NT2/D1 (cell line): ENCODE measurements at places on chromosomes 2 and 18.

GRCh38 chr2:41707790-41708451, 339.9 kb upstream of the PKDCC start:
- DNase-seq: no peak

GRCh38 chr18:45863469-45863868, 38.0 kb downstream of the SIGLEC15 start:
- no peak for DNase-seq

DNA sequence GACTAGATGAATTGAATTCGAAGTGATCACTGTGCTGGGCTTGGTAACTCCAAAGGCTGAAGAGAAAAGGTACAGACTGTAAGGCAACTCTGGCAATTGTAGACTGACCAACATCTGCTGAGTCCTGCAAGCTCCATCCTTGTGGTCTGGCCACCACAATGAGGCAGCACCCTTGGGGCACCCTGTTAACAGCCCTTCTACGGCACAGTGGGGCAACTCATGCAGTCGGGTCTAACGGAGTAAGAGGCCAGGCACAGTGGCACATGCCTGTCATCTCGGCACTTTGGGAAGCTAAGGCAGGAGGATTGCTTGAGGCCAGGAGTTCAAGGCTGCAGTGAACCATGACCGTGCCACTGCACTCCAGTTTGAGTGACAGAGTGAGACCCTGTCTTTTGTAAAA, 126.8 kb downstream of the ZAP70 start:
- no peak for DNase-seq

DNA sequence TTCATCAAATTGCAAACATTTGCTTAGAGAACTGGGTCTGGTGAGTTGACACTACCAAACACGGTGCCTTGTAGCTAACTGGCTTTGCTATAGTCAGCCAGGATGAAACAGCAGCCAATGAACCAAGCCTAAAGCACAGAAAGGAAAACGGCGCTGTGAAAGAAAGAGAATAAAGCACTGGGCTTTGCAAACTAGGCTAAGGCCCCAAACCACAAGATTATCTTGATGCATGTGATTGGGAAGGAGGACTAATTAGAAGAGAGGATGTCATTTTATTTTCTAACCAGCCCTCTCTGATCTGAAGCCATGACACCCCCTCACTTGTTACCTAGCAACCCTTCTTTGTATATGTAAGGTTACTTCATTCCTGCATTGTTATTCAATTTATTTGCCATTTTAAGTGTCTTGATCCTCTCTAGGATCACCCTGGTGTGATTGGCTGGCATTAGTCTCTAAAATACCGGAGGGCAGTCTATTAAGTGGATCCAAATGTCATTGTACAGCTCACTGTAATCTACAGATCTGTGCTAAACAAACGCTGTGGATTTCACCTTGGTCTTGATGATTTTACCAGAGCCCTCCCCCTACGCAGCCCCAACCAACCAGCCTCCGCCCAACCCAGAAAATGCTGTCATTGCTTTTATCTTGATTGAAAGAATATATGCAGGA, 395.4 kb upstream of the ACVR2A start:
- peak; percentile 39 for DNase-seq

DNA sequence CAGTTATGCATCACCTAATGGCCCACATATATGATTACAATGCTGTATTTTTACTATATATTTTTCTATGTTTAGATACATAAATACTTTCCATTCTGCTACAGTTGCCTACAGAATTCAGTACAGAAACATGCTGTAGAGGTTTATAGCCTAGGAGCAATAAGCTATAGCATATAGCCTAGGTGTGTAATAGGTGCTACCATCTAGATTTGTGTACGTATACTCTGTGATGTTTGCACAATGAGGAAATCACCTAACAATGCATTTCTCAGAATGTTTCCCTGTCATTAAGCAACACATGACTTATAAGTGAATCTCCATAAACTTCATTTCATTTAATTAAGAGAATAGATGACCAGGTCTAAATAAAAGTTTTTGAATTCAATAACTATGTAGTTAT, 43.5 kb downstream of the SLC38A11 start:
- no peak for DNase-seq

DNA sequence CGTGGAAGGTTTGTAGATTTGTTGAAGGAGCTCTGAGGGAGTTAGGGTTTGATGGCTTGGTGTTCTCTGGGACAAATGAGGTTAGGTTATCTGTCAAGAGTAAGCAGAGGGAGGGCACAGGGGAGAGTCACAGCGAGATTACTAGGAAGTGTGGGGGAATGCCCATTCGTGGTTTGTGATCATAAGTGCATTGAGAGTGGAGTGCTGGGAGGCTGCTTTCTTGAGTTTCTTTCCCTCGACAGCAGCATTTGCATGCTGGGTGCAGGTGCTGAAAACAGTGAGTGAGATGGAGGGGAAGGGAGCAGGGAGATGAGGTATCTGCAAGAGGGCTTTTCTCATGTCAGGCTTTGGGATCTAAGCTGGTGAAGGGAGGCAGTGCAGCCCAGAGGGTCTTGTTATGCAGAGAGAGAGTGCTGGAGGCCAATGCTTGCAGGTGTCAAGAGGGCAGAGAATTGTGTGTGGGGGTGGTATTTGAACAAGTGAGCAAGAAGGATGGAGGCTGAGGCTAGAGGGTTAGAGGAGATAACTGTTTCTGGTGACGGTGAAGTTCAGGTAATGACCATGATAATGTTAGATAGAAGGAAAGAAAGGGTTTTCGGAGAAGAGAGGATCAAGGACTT, 8.8 kb downstream of the RALB start:
- no peak for DNase-seq

DNA sequence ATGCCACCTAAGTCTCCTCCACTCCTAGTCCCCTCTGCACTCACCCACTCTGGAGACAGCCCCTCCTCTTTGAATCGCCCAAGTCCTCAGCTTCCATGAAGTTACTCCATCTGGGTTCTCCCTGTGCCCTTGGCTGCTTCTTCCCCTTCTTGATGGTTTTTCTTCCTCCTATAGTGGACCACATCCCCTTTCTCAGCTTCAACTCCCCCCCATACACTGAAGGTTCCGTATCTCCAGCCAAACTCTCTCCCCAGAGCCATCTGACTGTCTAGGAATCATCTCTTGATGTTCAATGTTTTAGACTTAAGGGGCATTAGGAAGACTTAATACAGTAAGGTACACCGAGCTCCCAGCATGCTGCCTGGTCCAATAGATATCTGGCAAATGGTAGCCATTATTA, 39.6 kb downstream of the EMX1 start:
- DNase-seq: no peak

DNA sequence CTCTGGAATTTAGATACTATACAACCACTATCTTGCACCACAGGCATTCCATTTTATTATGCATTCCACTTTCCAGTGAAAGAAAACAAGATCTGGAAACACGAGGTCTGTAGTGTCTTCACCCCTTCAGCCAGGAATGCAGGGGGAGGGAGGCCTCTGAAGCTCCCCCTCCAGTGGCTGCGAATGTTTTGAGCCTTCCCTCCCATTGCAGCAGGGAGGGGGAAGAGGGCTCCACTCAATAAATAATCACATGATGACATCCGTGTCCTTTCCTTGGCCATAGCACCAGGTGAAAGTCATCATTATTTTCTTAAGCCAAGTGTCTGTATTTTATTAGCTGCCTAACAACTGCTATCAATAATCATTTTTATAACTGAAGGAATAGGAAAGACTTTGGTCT, 38.6 kb downstream of the ALPK2 start:
- no peak for DNase-seq
